ENCODE measurements at places on chromosomes 2 and 18. TPM values are rescaled to one million over a fixed set of nuclear protein-coding genes. Genes with fewer than 3 reads are reported as not detected.

GNLY gene
- total RNA-seq = not detected

GRCh38 chr18:52045946-52046675 is 293.9 kb upstream of the DCC start:
- no peak for DNase-seq

- DNase-seq = no peak
Observed at GRCh38 chr2:202450785-202451184, 74.7 kb downstream of the BMPR2 start.

GRCh38 chr2:216959433-216959832 is 99.6 kb upstream of the TNP1 start:
- DNase-seq = no peak

STPG4 gene
- not detected for total RNA-seq
